ENCODE measurements at places on chromosomes 1 and 21.
A peak's percentile ranks its signal among the peaks of the same experiment; 100 is the strongest.

DNA sequence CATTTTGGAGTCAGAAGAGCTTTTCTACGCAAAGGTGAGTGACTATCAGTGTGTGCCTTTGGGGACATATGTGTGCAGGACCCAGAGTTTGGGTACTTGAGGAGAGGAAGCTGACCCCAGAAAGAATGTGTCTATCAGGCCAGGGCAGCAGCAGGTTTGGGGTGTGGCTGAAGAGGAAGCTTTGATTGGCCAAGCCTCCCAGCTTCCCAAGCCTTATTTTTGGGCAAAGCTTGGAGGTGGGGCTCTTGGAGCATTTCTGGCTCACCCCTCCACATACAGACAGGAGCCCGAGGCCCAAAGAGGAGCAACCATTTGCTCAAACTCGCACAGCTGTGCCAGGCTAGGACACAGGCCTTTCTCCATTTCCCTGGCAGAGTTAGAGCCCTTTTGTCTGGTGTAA is 4.7 kb downstream of the GPR3 start:
- no peak for DNase-seq

- no peak for DNase-seq
Observed at GRCh38 chr1:2966449-2967328, 54.6 kb upstream of the ACTRT2 start.

GRCh38 chr1:43426221-43426620 is 27.5 kb downstream of the HYI start:
- DNase-seq: no peak

GRCh38 chr1:66335859-66336640 is 197.9 kb upstream of the SGIP1 start:
- DNase-seq: peak; percentile 93

DNA sequence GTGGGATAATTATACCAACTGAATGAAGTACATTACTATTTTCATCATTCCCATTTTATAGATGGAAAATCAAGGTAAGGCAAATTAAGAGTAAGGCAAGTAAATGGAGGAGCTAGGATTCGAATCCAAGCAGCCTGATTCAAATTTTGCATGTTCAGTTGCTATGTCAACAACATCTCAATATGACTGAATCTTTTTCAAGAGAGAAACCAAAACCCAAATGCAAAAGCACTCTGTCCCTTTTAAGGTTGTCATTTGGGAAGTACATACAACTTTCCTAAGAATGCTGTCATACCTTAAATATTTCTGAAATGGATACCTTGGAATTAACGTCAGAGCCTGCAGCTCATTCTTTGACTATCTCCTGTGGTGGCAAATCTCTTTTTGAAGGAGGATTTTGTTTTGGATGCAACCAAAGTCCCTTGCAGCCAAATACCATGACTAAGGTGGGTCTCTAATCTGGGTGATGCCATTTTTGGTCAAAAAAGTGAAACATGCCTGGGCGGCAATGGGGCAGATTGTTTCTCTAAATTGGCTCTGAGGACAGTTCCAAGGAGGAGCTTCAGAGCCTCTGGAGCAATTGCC is 25.4 kb downstream of the ADAMTS1 start:
- DNase-seq: no peak

DNA sequence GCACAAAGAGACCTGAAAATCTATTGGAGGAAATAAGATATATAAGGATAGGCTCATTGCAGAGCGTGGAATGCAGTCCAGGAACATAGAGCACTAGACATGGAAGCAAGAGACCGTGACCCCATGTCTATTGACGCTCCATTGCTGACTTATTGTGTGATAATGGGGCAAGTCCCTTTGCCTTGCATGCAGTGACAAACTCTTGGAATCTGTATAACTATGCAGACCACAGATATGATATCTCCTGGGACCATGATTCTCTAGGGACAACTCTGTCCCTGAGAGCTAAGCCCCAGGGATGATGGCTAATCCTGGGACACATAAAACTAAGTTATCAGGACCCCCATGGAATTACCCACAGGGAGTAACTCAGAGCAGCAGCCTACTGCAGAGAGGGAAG is 73.1 kb upstream of the PRDX6 start:
- DNase-seq: no peak

GRCh38 chr1:218080863-218081262 is 204.2 kb upstream of the RRP15 start:
- DNase-seq: no peak

DNA sequence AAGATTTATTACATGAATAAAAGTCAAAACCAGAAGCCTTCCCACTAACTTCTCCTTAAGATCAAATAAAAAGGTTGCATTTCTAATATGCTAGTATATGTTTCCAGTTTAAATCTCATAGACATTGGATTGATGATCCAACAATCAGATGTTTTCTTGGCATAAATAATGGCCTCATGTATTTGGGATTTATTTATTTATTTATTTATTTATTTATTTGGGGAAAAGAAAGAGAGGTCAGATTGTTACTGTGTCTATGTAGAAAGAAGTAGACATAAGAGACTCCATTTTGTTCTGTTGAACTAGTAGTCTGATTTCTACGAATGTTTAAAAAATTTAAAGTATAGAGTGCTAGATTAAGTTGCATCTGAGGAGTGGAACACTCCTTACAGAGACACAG is 422.4 kb downstream of the ADGRL2 start:
- no peak for DNase-seq

- no peak for DNase-seq
Observed at GRCh38 chr1:229380536-229381160, 37.8 kb upstream of the CCSAP start.

DNA sequence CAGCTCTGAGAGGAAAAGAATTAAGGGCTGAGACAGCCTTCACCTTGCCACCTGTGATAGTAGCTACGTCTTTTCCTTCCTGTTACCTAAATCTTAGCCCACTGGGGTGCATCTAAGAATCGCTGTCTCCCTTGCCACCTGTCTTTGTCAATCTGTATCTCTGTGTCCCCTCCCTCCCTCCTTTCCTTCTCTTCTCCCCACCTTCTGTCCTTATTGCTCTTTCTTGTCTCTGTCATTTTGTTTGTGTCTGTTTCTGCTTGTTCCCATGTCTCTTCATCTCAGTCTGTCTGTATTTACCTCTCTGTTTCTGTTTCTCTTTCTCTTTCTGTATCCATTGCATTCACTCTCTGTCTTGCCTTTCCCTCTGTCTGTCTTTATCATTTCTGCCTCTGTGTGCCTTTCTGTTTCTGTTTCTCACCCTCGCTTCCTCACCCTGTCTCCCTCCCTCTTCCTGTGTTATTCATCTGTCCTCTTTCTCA is 30.2 kb downstream of the SLC22A15 start:
- DNase-seq: no peak

- no peak for DNase-seq
Observed at GRCh38 chr1:228778466-228778865, 43.2 kb downstream of the RHOU start.

DNA sequence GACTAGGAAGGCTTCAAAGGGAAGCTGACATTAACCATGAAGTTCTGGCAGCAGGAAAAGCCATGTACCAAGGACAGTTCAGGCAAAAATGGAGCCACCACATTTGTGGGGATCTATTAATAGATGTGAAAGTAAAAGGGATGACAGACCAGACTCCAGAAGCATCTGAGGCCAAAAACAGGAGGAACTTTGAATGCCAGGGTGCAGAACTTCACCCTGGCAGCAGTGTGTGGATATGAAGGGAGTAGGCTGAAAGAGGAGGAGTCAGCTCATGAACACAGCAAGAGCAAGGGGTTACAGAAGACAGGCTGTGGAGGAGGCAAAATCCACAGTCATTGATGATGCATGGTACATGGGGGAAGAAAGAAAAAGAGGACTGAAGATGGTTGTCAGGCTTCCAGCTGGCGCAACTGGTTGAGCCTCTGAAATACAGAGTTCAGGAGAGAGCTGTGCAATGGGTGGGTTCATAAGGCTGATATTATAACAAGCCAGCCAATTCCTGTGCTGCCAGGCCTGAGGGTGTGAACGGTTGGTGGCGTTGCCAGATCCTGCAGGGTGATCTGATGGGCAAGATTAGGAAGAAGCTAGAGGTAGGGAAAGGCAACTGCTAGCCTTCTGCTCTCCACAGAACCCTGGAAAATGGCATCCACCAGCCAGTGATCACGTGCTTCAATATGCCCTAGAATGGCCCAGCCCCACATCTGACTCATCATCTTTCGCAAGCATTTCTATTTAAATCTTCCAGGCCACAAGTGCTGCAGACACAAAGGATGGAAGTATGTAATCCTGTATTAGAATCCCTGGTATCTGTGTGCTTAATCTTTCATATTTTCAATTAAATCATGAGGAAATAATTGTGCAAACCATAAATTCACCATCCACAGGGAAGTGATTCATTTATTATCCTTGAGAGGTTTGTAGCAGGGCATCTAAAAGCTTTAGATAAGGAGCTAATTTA is 81.9 kb downstream of the SLC25A24 start:
- DNase-seq: peak; percentile 80

DNA sequence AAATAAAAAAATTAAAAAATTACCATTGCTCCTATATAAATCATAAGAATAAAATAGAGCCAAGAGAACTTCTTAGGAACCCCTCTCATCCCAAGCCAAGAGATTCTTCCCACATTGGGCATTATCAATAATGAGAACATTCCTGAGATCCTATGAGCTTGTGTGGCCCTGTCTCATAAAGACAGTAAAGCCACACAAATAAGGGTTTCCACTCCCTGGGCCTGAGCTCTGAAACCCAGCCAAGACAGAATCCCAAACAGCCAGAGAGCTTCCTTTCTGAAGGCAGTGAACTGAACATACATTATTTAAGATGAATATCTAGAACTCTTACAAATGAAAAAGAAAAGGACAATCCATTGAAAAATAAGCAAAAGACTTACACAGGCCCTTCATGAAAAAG is 68.3 kb downstream of the SLC45A1 start:
- DNase-seq: no peak

- DNase-seq: no peak
Observed at GRCh38 chr1:54774820-54775498, 10.6 kb upstream of the PARS2 start.

- no peak for DNase-seq
Observed at GRCh38 chr1:61869691-61870109, 127.4 kb downstream of the PATJ start.

- DNase-seq: no peak
Observed at GRCh38 chr1:26666855-26667254, 29.0 kb upstream of the ARID1A start.

DNA sequence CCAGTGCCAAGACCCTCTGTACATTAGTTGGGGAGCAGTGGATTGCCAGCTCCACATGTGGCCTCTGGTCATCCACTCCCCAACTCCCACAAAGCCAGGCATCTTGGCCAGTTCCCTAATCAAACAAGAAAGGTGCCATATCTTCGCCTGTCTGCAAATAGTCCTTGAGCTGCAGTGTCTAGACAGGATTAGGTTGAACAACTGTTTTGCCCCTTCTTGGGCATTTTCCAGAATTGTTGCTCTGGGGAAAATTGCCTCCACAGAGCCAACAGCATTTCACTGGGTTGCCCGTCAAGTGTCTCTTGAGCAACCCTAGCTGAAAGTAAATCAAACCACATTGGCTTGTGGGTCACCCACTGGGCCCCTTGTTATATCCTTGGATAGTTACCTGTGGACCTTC is 109.3 kb downstream of the GDAP2 start:
- no peak for DNase-seq

DNA sequence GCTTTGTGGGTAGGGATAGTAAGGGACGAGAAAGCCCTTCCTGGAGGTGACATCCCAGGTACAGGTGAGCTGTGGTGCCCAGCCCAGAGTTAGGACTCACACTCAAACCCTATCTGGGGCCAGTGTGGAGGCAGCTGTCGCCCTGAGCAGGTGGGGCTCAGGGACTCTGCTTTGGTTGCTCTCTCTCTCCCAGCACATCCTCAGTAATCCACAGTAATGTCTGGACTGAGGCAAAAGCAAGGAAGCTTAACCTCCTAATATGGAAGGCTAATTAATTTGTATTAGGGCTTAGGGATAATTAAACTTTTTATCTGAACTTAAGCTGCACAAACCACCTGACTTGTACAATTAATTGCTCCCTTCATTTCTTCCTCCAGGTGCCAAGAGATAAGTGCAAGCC is 38.2 kb downstream of the DDX20 start:
- no peak for DNase-seq

GRCh38 chr1:94578856-94579255 is 37.3 kb upstream of the F3 start:
- no peak for DNase-seq

- no peak for DNase-seq
Observed at GRCh38 chr1:14817223-14818170, 219.0 kb downstream of the KAZN start.

GRCh38 chr1:11533790-11534787 is 55.1 kb downstream of the DISP3 start:
- no peak for DNase-seq

- peak; percentile 85 for DNase-seq
Observed at GRCh38 chr1:25037174-25038074, 107.3 kb upstream of the RUNX3 start.

GRCh38 chr1:177854951-177855350 is 114.9 kb downstream of the SEC16B start:
- no peak for DNase-seq

- DNase-seq: no peak
Observed at GRCh38 chr1:153058826-153059784, 1.8 kb upstream of the SPRR2A start.

- no peak for DNase-seq
Observed at GRCh38 chr1:84643183-84643582, 47.1 kb downstream of the SSX2IP start.

DNA sequence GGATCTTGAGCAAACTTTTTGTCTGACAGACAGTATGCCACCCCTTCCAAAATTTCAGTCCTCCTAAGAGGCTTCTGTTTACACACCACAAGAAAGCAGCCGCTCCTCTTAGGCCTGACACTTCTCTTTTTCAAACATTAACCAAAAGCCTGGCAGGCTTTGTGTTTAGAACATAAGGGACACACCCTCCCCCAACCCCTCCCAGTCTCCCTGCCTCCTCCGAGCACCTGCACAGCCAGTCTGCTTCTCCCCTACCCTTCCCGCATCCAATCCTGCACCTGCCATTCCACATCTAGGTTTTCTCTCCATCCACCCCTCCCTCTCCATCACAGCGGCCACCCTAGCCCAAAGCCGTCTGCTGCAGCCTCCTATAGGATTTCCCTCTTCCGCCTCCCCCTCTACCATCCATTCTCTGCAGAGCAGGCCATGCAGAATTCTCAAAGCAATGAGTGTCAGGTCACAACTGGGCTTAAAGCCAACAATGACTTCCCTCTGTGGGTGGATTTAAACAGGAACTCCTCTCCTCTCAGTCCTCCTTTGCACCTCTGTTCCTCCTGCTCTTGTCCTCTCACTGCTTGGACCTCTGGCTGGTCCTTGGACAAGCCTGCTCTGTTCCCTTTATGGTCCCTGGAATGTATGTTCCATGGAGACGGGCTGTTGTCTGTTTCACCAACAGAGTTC is 478.2 kb downstream of the NPHP4 start:
- peak; percentile 54 for DNase-seq

GRCh38 chr1:54404939-54405897 is 976 bp downstream of the SSBP3 start:
- peak; percentile 54 for DNase-seq

Measured in suppressor macrophage (primary cell).